Activated naive CD4-positive, alpha-beta T cell treated with anti-CD3 and anti-CD28 coated beads, Interleukin-2, amount 50 U/mL, for 72 hours (primary cell): ENCODE measurements at places on chromosomes 7 and 10.

DNA sequence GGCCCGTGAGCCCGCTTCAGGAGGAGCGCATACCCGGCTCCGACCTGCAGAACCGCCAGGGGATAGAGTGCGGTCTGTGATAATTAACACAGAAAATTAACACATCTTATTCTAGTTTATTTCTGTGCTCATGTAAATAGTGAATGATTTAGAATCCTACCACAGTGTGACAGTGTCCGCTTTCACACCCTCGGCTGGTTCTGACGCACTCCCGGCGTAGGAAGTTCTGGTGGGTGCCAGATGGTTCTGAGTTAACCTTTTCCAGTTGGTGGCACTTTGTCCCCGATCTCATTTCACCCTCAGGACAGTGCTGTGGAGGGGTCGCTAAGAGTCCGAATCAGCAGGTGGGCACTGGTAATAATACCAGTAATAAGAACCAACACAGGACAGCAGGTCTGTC, 28.3 kb upstream of the FXYD4 start:
- DNase-seq: no peak

DNA sequence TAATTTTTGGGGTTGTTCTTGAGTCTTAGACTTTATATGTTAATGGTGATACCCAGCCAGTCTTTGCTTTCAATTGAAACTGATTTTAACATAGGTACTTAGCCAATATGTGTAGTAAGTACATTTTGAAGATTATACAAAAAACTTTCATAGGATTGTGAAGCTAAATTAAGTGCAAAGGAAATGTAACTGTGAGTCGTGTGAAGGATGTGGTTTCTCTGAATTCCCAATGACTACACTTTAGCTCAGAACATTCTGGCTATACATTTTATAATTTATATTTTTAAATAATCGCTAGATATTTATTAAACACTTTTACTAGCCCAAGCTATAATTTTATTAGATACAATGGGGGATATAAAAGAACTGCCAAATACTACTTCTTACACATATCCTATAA, 359.3 kb downstream of the PCLO start:
- DNase-seq: no peak

DNA sequence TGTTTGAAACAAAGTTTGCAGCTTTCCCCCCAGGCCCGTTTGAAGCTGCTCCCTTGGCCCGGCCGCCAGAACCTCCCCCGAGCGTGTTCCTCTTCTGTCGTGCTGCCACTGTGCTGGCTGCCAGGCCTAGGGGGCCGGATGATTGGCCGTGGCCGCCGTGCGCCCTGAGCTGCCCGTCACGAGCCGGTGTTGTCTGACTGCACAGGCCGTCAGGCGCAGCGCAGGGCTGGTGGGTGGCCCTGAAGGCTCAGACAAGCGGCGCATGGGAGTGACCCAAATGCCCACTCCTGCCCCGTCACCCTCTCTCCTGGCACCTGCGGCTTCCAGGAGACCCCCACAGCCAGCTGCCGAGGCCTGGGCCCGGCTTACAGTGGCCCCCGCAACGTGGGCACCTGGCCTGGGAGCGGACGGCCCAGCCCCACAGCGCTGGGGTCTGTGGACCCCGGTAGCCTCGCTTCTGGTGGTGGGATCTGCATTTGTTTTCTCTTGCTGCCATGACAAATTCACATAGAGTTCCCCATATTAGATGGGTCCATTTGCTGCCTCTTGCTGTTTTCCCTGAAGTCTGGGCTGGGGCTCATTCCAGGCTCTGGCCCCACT, 13.1 kb downstream of the JAKMIP3 start:
- DNase-seq: no peak

- no peak for DNase-seq
These were observed 282.5 kb upstream of the NRP1 start for GRCh38 chr10:33616956-33617355.

DNA sequence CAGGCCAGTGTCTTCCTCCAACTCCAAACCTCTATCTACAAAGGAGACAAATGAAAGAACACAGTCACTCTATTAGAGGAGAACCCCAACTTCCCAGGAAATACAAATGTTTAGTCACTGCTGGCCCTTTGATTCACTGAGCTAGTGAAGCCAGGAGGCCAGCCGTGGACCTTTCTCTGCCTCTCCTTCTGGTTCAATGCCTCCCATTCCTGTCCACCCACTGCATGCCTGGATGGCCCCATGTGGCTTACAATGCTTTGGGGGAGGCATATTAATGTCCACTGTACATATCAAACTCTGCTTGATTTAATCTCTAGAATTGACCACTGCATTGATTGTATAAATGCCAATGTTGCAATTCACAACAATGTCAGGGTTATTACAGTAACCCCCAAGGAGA, 687.3 kb downstream of the KCNMA1 start:
- DNase-seq: no peak

GRCh38 chr10:43218206-43218950, 48.5 kb downstream of the RASGEF1A start:
- DNase-seq: no peak

- no peak for DNase-seq
These were observed 60.7 kb upstream of the NRP1 start for GRCh38 chr10:33395201-33395600.

DNA sequence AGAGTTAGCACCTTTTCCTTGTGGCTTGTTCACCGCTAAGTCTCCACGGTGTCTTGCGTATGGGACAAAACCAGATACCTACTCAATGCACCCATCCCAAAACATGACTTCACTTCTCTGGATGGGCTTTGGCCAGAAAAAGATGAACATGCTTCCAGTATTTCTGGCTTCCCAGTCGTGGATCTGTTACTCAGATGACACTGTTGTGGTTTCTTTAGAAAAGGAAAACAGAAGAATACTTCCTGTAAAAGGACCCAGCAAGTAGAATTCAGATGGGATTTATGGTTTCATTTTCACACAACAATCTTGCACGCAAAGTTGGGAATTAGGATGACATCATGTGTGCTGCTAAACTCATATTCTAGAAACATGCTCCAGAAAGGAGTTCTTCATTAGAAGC, 216.7 kb downstream of the ADAM12 start:
- DNase-seq: no peak

GRCh38 chr10:119247550-119247894, 40.2 kb downstream of the GRK5 start:
- no peak for DNase-seq

GRCh38 chr7:32890010-32890792, 1.4 kb downstream of the KBTBD2 start:
- no peak for DNase-seq

- DNase-seq: no peak
These were observed 23.6 kb downstream of the AKR1D1 start for GRCh38 chr7:138099813-138100212.
